ENCODE measurements at places on chromosomes 4 and X.
A peak's percentile ranks its signal among the peaks of the same experiment; 100 is the strongest.

DNA sequence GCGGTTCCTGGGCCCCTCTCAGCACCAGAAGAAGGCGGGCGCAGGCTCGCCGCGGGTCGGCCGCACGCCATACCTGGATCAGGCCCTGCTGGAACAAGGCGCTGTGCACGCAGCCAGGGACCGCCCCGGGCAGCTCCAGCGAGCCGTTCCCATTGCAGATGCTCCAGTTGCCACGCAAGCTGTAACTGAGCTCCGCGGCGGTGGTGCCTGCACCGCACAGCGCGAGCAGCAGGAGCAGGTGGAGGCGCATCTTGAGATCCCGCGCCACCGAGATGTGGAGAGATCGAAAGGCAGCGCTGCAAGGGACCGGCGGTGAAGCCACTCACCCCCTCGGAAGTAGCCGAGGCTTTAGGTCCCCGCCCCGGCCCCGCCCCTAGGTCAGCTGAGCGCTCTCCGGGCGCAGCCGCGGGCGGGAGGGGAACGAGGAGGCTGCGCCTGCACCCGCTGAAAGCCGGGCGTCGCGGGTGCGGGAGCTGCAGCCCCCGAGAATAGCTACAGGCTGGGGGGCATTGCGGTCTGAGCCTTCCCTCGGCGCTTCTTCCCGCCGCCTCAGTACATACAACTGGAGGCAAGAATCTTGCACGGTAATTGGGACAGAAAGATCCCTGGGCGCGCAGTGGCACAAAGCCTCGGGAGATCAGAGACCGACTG, at the start of gene MANBA:
MANBA (minus strand) TSS at position 324 of the 651 bp plus-strand sequence; CDS start at position 250, 74 bp downstream.
- DNase-seq, result peak; percentile 85

GRCh38 chrX:135345107-135345589, 35.9 kb downstream of the ETDC start:
- DNase-seq, result no peak

DNA sequence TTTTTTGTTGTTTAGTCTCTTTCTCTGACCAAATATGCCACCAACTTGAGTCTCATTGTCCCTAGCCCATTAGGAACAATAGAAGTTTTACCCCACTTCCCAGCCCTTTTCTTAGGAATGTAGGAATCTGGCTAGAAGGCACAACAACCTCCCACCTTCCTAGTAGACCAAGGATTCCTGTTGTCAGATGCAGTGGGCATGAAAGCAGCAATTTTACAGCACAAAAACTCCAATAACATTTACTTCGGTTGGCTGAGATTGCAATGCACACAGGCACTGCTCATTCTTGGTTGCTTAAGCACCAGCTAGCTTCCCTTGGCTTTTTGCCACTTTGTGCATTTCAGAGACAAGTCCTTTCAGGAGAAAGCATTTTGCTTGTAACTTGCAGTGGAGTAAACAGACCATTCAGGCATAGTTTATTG, 312.8 kb downstream of the TENM3 start:
- DNase-seq, result no peak

GRCh38 chr4:154019811-154020210, 230.9 kb upstream of the SFRP2 start:
- DNase-seq, result no peak

DNA sequence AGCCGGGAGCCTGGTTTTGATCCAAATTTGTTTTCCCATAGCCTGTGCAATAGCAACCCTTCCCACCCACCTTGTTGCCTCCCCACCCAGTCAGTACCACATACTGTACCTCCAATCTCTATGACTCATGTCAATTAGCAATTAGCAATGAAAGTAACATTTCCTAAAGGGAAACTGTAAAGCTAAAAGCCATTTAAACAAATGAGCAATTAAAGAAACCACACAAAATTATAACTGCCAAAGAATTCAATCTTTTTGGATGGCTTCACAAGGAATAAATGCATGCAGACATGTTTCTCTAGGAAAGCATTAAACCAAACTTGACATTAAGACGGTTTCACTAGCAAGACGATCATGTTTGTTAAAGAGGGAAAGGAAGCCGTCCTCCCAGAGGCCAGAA, 169.0 kb upstream of the MAP3K15 start:
- DNase-seq, result peak; percentile 11

DNA sequence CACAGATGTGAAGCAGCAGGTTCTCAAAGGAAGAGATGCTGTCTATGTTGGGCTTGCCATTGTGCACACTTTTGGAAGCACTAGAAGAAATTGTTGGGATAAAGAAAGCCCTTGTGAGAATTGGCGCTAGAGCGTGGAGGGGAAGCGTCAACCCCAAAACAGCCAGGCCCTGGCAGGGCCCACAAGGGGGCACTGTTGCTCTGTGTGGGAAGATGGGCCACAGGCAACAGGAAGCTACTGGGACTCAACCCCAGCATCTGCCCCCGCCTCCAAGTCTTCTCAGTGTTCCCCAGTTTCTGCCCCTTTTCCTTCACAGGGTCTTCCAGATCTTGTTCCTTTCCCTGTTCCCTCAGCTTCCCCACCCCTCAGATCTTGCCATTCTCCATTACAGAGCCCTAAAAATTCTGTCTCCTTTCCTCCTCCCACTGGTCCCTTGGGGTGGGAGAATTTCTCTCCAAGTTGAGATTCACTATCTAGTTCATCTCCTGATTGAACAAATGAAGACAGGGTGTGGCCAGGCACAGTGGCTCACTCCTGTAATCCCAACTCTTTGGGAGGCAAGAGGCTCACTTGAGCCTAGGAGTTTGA, 85.5 kb downstream of the STARD8 start:
- peak; percentile 55 for DNase-seq

- no peak for DNase-seq
Measured at GRCh38 chrX:21993265-21993664, 38.9 kb upstream of the PHEX start.

GRCh38 chr4:8270418-8270771, 841 bp downstream of the HTRA3 start:
- no peak for DNase-seq

- no peak for DNase-seq
Measured at GRCh38 chrX:40943093-40943641, 142.1 kb upstream of the USP9X start.

GRCh38 chr4:98706200-98706813, 47.9 kb upstream of the TSPAN5 start:
- no peak for DNase-seq

DNA sequence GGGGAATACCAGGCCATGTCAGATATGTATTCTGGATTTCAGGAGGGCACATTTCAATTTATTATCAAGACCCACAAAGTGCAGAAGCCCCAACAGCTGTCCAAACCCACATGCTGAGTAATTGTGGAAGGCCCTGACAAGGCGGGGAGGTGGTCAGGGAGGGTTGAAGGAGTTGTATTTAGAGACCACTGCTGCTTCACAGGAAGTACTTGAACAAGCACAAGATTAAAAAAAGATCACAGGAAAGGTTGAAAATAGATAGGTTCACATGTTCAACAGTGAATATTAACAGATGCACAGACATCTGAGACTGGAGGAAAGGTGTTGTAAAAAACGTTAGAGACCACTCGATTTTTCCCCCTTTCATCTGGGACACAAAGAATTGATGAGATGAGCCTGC, 17.9 kb downstream of the ATP8A1 start:
- no peak for DNase-seq

GRCh38 chrX:135000516-135000915, 9.7 kb downstream of the SMIM10 start:
- no peak for DNase-seq

DNA sequence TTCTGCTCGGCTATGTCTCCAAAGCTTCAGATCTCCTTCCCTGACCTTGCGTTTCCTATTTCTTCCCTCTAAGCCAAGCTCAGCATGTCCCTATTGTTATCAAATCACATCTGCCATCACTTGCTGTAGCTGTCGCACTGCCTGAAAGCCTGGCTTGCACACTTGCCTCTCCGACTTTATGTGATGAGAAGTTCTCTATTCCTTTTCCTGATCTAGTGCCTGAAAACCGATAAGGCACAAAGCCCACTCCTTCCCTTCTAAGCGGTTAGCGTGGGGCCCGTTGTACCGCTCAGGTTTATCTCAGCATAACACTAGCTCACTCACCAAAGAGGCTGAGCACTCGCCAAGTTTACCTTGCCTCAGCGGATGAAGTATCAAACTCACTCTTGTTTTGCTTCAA, 816 bp downstream of the NMU start:
- no peak for DNase-seq

DNA sequence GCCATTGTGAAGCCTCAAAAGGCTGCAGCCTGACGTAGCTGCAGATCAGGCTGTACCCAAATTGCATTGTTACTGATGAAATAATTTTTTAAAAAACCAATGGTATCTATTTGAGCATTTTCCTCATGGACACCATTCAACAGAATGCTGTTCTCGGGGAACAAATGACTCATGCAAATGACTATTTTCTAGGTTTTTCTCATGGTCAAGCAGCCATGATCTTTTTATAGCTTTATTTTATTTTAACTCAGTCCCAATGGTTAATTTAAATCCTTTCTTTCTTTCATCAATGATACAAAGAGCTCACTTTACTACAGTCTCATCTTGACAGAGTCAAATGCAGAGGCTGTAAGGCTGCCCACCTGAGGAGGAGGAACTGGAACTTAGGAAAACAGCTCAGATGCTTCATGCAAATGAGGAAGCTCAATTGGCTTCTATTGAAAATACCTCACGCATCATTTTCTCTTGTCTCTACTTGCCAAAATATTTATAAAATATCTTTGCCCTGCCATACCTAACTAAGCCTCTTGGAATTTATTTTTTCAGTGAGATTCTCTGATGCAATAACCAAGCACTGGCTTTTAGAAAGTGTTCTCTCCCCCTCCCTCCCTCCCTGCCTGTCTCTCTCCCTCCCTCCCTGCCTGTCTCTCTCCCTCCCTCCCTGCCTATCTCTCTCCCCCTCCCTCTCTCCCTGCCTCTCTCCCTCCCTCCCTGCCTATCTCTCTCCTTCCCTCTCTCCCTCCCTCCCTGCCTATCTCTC, 81.0 kb downstream of the SORBS2 start:
- DNase-seq, result no peak

DNA sequence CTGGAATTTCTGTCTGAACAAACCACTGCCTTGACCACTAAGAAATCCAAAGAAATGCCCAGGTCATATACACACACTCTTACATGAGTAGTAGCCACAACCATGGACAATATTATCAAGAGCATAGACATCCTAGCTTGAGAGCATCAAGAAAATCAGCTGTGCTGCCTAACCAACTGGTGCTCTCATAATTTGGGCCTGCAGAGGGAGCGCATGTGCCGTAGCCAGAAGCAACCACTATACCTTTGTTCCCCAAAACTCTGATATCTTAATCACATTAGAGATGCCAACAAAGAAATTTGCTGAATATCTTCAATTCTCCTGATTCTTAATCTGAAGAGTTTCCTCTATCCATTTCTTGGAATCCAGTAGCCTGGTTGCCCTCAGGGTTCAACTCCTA, 163.6 kb downstream of the ZNF674 start:
- DNase-seq, result peak; percentile 32

DNA sequence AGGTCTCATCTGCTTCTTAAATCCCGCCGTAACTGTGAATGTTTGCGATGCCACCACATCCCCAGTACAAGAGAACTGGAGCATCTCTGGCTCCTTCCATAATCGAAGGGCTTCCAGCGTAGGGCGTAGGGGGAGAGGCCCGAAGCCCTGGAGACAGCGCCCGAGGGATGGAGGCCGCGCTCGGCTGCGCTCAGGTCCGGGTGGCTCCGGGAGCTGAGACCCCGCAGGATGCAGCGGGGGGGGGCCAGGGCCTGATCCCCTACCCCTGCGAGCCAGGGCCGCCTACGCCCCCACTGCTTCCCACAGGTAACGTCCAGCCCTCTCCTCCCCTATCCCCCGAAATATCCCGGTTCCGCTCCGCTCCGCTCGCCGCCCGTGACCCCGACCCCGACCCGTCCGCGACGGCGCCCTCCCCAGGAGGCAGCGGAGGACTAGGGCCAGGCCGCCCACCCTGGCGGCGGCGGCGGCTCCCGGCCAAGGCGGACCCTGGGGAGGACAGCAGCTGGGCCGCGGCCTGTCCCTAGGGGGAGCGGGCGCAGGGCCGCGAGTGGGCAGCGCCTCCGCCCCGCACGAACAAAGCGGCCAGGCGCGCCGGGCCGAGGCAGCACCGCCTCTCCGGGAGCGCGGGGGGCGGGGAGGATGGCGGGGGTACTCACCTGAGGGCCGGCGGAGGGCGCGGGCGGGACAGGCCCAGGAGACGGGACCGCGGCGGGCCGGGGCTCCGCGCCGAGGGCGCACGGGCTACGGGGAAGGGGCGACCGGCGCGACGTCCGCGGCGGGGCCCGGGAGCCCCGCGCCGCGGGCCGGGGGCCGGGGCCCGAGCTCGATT, 723 bp downstream of the WDFY3 start:
- no peak for DNase-seq

GRCh38 chrX:42096265-42096920, 173.0 kb upstream of the CASK start:
- no peak for DNase-seq

DNA sequence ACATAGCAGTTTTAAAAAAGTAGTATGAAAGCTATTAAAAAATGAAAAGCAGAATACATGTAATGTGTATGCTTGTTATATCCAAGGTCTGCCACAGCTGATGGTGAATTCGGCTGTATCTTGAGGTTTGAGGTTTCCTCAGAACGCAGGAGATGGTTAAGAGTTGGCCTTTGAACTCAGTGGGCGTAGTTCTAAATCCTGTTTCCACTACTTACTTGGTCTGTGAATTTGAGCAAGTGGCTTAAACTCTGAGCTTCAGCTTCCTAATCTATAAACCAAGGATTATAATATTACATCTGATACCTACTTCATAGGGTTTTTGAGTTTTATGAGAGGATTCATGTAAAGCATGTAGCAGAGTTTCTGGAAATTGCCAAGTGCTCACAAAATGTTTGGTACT, 125.2 kb downstream of the STIM2 start:
- no peak for DNase-seq

DNA sequence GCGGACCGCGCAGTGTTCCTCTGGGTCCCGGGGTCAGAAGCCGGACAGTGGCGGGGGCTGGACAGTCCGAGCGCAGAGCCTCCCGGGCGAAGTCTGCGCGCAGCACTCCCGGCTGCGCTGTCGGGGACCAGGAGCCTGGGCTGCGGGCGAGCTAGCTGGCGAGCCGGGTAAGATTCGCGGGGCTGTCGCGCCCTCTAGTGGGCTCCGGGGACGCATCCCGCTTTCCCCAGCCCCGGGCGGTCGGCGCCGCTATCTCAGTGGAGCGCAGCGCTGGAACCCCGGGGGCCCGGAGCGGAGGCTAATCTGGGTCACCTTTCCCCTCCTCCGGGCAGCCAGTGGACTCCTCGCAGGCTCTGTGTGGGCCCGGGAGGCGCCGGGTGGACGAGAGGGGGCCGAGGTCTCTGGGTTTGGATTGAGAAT, 4.2 kb downstream of the PDGFRA start:
- DNase-seq, result peak; percentile 81

GRCh38 chrX:154093965-154094364, 3.6 kb downstream of the MECP2 start:
- DNase-seq, result no peak
